ENCODE measurements at places on chromosomes 1 and 21.
A peak's percentile ranks its signal among the peaks of the same experiment; 100 is the strongest.

DNA sequence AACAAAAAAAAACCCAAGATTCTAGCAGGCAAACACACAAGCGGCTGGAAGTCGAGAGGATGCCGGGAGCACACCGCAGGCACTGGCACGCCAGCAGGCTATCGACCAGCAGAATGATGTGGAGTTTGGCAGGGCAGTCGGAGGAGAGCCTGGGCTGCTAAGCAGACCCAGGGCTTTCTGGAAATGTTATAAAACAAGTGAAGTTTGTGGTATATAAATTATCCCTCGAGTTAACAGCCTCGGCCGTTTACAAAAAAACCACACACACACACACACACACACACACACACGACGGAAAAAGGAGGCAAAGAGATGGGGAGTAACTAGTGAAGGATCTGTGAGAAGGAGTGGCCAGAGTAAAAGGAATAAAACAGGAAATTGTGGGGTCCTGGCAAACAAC lies 87.2 kb upstream of the IVNS1ABP start:
- DNase-seq = no peak

- DNase-seq = no peak
These were observed 66.7 kb downstream of the GLIS1 start for GRCh38 chr1:53672243-53672642.

GRCh38 chr1:162421258-162422164 lies 9.6 kb upstream of the SH2D1B start:
- no peak for DNase-seq

DNA sequence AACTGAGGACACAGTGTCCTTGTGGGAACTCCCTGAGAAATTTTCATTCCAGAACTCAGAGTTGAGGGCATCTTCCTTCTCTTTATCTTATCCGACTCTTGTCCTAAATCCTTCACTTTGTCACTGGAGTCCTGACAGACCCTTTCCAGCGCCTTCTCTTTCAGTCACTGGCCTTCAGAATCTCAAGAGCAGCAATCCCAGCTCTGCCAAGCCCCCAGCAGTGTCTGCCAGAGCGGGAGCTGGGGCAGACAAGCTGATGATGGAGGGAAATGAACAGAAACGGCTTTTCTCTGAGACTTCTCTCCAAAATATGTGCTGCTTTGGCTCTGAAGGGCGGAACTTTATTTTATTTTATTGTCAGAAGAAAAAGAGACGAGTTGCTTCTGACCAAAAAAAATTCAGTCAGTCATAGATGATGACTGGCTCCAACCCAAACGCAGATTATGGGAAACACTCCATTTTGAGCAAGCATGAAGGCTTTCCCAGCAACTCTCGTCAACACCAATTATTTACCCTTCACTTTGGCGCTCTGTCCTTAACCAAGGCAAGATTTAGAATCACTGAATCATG lies 32.2 kb downstream of the MIS18A start:
- DNase-seq = no peak

DNA sequence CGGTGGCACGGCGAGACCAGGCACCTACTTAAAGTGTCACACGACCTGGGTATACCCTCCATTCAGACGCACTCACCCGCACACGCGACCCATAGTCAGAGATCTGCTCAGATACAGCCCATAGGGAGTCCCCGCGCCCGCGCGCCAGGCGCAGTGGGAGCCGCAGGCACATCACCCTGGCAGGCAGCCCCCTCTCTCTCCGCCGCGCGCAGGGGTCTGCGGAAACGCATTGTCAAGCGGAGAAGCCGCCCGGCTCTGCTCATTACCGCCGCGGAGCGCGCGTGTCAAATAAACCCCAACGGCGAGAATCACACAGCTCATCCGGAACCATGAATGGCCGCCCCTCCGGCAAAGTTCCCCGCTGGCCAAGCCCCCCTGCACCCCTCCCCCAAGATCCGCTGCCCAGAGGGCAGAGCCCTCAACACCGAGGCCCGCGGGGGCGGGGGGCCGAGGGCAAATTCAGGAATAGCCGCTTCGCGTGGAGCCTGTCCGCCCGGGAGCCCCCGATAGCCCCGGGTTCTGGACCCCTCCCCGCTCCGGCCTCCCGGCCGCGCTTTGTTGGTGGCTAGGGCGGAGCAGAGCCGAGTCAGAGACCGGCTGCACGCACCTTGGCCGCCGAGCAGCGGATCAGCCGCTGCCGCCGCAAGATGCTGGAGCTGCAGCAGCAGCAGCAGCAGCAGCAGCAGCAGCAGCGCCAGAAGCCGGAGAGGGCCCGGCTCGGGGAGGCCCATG lies 522 bp downstream of the LRP8 start:
- DNase-seq = peak; percentile 27
